ENCODE measurements at places on chromosomes 1 and 21. TPM values are rescaled to one million over a fixed set of nuclear protein-coding genes. Genes with fewer than 3 reads are reported as not detected.

DNA sequence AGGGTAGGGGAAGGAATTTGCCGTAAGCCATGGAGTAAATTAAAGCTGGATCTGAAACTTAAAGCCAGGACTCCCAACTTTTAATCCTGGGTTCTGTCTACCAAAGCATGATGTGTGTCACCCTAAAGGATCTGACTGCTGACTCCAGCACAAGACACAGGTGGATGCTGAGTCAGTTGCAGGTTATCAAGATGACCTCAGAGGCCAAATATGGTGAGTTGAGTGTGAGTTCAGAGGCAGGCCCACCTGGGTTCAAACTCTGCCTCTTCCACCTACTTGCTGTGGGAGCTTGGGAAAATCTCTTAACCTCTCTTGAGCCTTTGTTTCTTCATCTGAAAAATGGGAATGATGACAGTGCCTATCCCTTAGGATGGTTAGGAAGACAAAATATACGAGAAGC, 16.7 kb upstream of the LDLRAP1 start:
- no peaks in the 10 kb centered on the region for H3K36me3 ChIP-seq
- H3K4me1 ChIP-seq: no peaks in the 10 kb centered on the region
- no peaks in the 10 kb centered on the region for H3K27me3 ChIP-seq
- H3K27ac ChIP-seq: no peak overlapping the region

DNA sequence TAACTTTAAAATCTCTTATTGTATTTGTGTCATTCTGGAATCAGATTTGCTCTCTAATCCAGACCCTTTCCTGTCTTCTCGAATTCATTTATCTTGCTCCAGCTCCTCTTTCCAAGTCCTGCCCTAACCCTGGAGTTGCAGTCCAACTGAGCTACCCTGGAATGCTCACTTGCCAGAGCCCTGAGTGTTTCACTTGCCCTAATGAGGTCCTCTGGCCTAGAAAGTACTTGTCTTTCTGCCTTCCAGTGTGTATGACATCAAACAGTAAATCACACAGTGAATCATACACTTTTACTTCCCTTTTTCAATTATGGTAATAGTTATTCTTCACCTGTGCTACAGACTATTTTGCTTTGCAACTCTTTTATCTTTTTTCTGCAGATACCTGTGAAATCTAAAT, 96.9 kb downstream of the NEK7 start:
- peaks cover 7% of the 10 kb centered on the region for H3K36me3 ChIP-seq
- no peak for DNase-seq
- no peaks in the 10 kb centered on the region for H3K27me3 ChIP-seq
- H3K27ac ChIP-seq: peak overlapping the region; percentile 61
- H3K4me3 ChIP-seq: no peak overlapping the region

- no peaks in the 10 kb centered on the region for H3K36me3 ChIP-seq
- peaks cover 3% of the 10 kb centered on the region for H3K27me3 ChIP-seq
These were observed 267.4 kb downstream of the CAMTA1 start for GRCh38 chr1:7052701-7053100.

NDUFS5 gene
- total RNA-seq: 240 TPM

- no peaks in the 10 kb centered on the region for H3K36me3 ChIP-seq
- DNase-seq: no peak
- H3K4me3 ChIP-seq: no peak overlapping the region
- no peaks in the 10 kb centered on the region for H3K4me1 ChIP-seq
- H3K27ac ChIP-seq: no peak overlapping the region
These were observed 509.6 kb upstream of the CXADR start for GRCh38 chr21:17003258-17003615.

GUCA2A gene
- not detected for total RNA-seq

GRCh38 chr1:51560034-51560433, 41.0 kb upstream of the EPS15 start:
- no peaks in the 10 kb centered on the region for H3K36me3 ChIP-seq
- no peak for DNase-seq
- no peak overlapping the region for H3K27ac ChIP-seq
- no peak overlapping the region for H3K4me3 ChIP-seq

MYBPH gene
- total RNA-seq: not detected

GRCh38 chr1:218108034-218108433, 177.1 kb upstream of the RRP15 start:
- no peaks in the 10 kb centered on the region for H3K36me3 ChIP-seq
- DNase-seq: no peak
- no peak overlapping the region for H3K27ac ChIP-seq
- no peaks in the 10 kb centered on the region for H3K4me1 ChIP-seq
- H3K4me3 ChIP-seq: no peak overlapping the region
